ENCODE measurements at places on chromosomes 5 and 9. TPM values are rescaled to one million over a fixed set of nuclear protein-coding genes. Genes with fewer than 3 reads are reported as not detected.
A peak's percentile ranks its signal among the peaks of the same experiment; 100 is the strongest.

DNA sequence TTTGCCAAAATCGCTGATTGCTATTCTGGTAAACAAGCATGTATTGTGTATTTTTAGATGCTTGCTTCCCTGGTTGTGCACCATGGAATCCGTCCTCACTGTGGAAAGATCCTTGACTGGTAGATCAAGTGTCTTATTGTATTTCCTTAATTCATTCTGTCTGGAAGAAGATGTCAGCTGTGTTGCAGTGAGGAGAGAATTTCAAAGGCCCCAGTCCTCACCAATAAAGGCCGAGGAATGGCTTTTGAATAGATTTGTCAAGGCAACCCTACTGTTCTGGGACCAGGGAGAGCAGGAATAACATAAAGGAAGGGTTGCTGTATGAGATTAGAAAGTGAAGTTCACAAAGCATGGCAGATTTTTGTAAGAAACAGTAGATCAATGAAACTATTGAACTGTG, 36.2 kb upstream of the POU5F2 start:
- DNase-seq, result peak; percentile 13

Gene COL5A1
- total RNA-seq, result 13.1 TPM

Gene INSL4
- total RNA-seq, result not detected

Gene RNF183
- not detected for total RNA-seq

DNA sequence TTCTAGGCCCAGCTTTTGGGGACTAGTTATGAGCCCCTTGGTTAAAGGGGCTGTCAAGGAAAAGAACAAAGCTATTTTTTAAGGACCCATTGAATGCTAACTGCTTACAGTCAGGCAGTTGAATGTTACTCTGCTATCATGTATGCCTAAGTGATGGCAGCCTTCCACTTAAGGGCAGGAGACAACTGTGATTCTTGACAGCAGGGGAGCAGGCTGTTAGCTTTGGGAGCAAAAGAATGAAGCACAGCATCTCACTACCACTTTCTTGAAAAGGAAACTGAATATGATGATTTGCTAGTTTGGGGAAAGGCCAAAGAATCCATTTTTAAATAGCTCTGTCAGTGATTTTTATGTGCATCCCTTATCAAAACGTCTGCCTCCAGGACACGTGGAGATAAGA, 221.6 kb downstream of the SH3GL2 start:
- no peak for DNase-seq

DNA sequence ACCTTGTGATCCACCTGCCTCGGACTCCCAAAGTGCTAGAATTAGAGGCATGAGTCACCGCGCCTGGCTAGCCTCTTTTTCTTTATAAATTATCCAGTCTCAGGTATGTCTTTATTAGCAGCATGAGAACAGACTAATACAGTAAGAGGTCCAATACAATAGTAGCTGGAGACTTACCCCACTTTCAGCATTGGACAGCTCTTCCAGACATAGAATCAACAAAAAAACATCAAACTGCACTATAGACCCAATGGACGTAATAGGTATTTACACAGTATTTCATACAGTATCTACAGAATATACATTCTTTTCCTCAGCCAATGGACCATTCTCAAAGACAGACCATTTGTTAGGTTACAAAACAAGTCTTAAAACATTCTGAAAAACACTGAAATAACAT, 6.1 kb upstream of the RCL1 start:
- no peak for DNase-seq

- no peak for DNase-seq
Measured at GRCh38 chr9:122129969-122130368, 29.6 kb downstream of the NDUFA8 start.

DNA sequence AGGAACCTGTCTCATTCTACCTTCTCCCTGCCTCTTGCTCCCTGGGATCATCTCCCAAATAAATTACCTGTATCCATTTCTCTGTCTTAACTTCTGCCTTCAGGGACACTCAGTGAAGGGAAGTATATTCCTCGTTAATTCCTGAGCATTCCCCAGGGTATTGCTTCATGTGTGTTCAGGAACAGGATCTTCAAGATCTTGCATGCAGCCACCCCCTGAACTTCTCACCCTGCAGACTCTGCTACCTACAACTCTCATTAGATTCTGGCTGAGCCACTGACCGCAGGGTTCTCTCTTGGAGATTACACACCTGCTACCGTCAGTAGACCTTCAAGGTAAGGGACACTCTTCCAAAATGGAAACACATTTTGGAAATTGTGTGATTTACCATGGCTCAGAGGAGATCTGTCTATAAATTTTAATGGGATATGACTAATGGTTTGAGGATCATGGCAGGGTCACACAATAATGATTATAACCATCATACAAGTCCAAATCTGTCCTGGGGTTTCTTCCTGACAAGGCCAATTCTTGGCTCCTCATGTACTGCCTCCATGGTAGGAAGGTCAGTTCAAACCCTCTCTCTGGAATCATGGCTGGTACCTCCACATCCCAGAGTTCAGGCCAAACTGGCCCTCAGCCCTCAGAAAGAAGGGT, 38.9 kb upstream of the UGCG start:
- DNase-seq, result no peak

DNA sequence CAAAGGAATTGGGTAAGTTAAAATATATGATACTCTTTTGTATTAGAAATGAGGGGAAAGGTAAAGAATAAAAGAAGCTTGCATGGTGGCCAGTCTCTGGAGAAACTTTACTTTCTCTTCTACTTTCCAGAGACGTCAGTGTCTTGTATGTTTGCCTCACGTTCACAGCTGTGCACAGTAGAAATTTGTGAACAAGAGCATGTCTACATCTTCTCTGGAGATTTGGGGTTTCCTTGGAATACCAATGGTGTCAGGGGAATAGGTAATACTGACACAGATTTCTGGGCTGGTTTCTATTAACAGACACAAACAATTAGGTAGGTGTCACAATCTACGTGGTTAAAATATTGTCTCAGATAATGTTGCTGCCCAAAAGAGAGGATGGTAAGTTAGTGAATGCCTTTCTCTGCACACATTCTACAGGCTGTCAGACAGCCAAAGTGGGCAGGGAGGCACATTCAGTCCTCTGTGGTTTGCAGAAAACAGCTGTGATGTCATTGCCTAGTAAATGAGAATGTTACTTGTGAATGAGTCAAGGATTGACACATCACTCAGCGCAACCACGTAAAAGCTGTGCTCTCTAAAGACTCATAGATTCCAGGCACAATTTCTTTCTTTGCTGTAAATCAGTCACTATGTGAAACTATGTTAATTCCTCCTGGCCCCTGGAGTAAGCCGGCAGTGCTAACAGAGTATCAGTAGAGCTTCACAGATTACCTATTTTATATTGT, 397.1 kb downstream of the MAN2A1 start:
- DNase-seq, result no peak

GRCh38 chr5:94674490-94675382, 56.3 kb downstream of the SLF1 start:
- no peak for DNase-seq

DNA sequence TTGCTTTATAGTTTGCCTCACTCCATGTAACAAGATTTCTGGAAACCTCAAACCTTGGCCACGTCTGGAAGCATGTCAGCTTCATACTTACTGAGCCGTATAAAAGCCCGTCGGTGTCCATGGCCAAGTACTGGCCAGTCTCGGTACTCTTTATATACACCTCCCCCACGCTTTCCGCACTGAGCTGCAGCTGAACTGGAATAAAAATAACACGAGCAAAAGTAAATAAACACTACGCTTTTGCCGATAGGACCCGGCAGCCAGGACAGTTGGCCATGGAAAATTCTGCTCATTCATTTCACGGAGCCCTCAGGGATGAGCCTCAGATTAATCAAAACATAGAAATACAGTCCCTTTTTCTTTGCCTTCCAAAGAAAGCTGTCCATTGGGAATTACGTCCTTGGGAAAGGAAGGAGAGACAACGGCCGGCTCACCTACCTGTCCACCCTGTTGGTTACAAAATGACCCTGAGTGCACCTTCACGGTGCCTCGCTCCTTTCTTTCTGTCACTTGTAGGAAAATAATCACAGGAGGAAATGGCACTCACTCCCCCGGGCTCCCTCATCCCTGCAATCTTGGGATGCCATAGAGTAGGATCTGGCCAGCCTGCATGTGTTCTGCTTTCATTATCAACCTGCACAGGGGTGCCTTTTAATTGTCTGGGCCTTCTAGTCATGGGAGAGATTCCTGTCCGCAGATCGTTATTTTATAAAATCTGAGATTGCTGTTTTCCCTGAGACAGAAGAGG, 85.1 kb downstream of the FGF1 start:
- DNase-seq, result no peak

Gene GNA14
- 10.5 TPM for total RNA-seq

Gene NEUROG1
- not detected for total RNA-seq

DNA sequence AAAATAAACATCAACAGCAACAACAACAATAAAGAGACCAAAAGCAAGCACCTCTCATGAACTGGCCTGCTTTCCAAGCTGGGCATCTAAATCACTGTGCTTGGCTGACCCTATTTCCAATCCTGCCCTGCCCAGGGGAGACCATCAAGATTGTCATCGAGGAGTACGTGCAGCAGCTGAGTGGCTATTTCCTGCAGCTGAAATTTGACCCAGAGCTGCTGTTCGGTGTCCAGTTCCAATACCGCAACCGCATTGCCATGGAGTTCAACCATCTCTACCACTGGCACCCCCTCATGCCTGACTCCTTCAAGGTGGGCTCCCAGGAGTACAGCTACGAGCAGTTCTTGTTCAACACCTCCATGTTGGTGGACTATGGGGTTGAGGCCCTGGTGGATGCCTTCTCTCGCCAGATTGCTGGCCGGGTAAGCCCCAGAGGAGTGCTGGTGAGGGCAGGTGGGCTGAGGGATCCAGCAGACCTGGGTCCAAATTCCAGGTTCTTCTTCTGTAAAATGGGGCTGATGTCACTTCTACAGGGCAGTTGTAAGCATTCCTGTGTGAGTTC, 15.6 kb downstream of the PTGS1 start:
- no peak for DNase-seq

- no peak for DNase-seq
Measured at GRCh38 chr9:124210697-124211096, 47.1 kb upstream of the NEK6 start.

Gene SHC3
- total RNA-seq, result 2.5 TPM

- DNase-seq, result peak; percentile 19
Measured at GRCh38 chr5:157447201-157447637, 12.8 kb upstream of the NIPAL4 start.

Gene C9
- not detected for total RNA-seq

- no peak for DNase-seq
Measured at GRCh38 chr9:92971121-92971520, 23.8 kb downstream of the FGD3 start.

DNA sequence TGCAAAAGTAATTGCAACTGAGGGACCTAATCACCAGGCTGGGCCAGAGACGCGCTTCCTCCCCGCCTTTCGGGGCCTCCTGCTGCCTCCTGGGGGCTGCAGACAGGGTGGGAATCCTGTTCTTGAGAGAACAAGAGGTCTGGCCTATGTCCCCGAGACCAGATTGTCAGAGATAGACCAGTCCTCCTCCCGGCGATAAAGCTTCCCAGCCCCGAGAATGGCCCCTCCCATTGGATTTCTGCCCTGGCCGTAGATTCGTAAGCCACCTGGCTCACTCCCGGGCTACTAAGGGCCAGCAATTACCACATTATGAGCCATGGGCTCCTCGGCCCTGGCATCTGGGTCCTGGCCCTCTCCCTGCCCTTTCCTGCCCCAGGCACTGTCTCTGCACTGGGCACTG, 70.4 kb downstream of the HRH2 start:
- DNase-seq, result no peak

Gene PTGS1
- 1.3 TPM for total RNA-seq

GRCh38 chr5:157294407-157295091, 28.6 kb downstream of the CYFIP2 start:
- peak; percentile 33 for DNase-seq

GRCh38 chr5:8184455-8185063, 315.6 kb downstream of the MTRR start:
- DNase-seq, result peak; percentile 80

GRCh38 chr5:143057580-143057999, 287.4 kb downstream of the ARHGAP26 start:
- no peak for DNase-seq

Gene ELOVL7
- total RNA-seq, result 7.0 TPM

DNA sequence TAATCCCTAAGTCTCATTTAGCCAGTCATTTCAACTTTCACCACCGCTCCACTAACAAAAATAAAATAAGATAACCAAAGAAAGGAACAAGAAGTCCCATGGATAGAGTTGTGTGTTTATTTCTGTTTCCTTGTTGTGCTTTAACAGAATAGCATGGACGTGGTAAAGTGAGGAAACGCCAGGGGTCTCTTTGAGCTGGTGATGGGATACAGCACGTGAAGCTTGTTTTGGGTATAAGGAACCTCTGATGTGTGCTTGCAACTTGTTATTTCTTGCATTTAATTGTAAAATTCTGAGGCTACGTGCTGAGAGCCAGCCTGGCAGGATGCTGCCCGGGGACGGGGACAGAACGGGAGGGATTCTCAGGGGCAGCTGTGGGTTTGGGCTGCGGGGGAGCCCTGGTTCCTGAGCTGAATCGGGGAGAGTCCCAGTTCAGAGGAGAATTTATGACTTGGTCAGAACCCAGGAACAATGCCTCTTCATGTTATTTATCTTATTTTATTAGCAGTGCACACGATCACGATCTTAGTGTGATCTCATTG, 63.4 kb downstream of the ANKRD33B start:
- DNase-seq, result peak; percentile 47

DNA sequence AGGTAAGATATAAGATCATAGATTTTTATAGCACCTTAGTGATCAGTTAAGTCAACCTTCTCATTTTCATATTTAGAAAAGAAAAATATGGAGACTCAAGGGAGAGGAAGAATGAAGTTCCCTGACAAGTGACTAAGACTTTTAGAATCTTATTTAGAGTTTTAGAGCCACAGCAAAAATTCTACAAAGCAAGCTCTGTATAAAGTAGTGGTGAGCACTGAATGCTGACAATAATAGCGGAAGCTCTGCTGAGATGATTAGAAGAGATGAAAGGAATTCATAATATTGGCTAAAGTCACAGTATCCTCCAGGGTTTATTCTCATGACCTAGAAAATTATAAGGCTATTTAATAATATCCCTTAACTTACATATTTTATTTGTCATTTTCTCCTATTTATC, 316.0 kb downstream of the PDE4D start:
- DNase-seq, result no peak

Gene PPIC
- total RNA-seq, result 21.3 TPM

- no peak for DNase-seq
Measured at GRCh38 chr9:74729136-74729695, 158.5 kb downstream of the TRPM6 start.

DNA sequence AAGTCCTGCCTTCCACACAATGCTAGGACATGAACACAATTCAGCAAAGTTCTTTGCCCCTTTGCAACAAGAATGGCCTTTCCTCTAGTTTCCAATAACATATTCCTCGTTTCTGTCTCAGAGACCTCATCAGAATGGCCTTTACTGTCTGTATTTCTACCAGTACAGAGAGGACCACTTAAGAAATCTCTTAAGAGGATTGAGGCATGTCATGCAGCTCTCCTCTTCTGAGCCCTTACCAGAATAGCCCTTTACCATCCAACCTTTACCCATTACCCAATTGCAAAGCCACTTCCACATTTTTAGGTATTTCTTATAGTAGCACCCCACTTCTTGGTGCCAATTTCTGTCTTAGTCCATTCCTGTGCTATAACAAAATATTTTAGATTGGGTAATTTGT, 20.3 kb downstream of the TNPO1 start:
- DNase-seq, result no peak

All from GM23338 (cell line).